ENCODE measurements at places on chromosomes 16 and 17.

DNA sequence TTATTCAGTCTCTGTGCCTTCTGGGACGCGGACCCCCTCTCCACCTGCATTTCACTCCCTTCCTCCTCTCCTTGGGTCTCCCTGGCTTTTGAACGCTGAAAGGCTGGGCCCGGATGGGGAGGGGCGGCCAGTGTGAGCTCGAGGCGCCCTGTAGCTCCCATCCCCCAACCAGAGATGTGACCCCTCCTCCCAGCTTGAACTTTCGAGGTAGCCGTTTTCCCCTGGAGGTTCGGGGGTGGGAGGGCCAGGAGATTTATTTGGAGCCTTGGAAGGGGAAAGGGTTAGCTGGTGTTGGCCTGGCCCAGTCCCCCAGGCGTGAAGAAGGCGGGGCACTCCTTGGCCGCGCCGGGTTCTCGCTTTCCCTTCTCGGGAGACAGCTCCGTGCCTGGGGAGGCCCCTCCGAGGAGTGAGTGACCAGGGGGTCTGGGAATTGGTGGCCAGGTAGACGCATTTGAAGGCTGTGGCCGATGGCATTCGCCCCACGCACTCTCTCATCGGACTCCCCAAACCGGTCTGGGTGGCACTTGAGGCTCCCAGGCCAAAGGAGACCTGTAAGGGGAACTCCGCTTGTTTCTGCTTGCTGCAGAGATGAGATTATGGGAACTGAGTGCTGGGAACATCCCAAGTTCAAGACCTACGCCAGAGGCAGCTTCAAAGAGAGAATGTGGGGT lies 942 bp downstream of the LDAF1 start:
- no peak for DNase-seq

- DNase-seq: no peak
These were observed 255.9 kb downstream of the CEP112 start for GRCh38 chr17:65936013-65936412.

GRCh38 chr16:71594000-71594646 lies 17.2 kb upstream of the TAT start:
- no peak for DNase-seq

DNA sequence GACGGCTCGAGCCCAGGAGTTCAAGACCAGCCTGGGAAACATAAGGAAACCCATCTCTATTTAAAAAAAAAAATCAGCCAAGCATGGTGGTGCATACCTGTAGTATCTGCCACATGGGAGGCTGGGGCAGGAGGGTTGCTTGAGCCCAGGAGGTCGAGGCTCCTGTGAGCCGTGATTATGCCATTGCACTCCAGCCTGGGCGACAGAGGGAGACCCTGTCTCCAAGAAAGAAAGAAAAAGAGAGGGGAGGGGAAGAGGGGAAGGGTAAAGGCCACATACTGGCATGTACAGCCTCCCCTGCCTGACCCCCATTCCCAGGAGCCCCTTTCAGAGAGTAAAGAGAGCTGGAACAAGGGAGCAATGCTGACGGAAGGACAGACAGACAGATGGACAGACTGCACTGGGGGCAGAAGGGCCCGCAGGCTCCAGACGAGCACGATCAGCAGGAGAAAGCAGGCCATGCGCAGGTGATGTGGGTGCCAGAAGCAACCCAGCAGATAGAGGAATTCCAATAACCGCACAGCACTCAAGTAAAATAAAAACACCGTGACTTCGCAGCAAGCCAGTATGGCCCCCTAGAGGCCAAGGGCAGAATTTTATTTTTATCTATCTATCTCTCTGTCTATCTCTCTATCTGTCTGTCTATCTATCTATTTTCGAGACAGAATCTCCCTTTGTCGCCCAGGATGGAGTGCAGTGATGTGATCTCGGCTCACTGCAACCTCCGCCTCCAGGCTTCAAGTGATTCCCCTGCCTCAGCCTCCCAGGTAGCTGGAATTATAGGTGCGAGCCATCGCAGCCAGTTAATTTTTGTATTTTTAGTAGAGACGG lies 27.1 kb upstream of the SNN start:
- DNase-seq: no peak

DNA sequence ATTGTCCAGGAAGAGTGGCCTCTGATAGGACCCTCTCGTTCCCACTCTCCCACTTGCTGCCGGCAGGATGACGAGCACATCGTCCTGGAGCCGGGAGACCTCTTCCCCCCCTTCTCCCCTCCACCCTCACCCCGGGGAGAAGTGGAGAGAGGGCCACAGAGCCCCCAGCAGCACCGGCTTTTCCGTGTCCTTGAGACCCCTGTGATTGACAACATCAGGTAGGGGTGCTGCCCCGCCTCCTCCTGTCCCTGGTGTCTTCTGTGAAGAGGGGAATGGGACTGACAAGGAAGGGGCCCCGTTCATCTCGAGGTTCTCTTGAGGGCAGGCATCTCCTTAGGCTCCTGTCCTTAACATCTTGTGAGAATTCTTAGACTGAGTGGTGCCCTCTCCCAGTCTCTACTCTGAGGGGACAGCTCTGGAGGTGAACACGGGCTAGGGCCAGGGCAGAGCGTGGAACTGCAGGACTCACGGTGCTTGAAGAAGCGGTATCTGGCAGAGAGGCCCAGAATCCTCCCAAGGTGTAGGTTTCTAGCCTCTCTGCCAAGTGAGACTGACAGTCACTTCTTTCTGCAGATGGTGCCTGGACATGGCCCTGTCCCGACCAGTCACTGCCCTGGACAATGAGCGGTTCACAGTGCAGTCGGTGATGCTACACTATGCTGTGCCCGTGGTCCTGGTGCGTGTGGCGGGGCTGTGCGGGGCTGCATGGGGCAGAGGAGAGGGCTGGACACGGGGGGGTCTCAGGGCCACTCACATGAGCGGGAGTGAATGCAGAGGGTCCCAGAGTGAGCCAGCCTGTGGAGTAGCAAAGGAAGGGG lies 26.4 kb downstream of the CASKIN2 start:
- no peak for DNase-seq
